Stimulated activated CD4-positive, alpha-beta T cell treated with anti-CD3 and anti-CD28 coated beads, Interleukin-15, amount 100 ng/mL, for 24 hours (primary cell): ENCODE measurements at places on chromosomes 5 and 9.

DNA sequence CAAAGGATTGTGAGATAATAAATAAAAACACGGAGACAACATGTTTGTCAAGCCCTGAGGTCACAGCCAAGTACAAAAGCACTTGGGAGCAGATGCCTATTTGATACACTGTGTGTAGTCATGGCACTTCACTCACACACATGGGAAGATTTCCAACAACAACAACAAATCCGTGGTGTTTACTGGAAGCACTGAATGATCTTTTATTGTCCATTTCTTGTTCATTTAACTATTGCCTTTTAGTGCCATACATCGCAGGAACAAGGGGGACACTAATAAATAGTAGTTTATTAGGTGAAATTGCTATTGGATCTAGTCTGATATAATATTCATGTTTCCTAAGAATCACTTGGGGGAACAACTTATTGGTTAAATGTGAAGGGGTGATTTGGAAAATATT, 20.4 kb upstream of the GDNF start:
- DNase-seq: no peak

DNA sequence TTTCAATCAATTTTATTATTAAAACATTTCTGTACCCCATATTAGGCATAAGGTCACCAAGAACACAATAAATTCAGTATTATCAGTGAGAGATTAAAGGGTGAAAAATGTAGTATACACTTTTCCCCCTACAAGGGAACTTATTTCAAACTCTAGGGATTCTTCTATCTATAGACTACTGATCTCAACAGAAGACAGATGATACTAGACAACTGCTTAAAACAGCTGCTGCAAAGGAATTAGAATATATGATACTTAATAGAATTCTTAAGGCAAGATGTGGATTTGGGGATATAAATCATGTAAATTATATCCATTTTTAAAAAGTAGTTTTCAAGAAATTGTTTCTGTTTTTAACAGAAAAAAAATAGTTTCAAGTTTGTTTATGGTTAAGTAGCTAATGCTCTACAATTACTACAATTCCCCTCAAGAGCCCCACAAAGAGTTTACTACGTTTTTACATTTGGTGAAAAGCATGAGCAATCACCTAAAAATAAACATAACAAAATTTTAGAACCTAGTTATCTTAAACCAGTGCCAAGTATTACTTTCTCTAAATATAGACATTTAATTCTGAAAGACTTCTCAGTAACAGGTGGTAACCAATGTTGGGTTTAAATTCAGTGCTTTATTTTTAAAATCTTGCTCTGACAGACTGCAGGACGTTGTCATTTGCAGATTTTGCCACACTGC, 6.0 kb downstream of the KIF24 start:
- DNase-seq: no peak

DNA sequence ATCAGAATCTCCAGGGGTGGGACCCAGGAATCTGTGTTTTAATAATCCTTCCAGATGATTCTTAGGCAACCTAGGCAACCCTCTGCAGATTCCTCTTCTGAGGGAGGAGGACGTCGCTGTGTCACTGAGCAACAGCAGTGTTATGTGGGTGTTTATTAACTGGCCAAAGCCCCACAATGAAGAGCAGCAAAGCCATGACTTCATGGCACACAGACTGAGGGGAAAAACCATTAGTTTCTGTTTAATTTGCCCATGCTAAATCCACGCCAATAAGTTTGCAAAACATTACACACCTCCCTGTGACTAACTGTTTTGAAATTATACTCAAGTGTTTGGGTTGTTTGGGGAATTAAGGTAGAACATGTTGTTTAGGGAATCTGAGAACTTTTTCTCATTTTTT, 83.7 kb upstream of the TMED7 start:
- no peak for DNase-seq

GRCh38 chr5:72015103-72015548, 92.1 kb upstream of the MAP1B start:
- DNase-seq: peak; percentile 11

DNA sequence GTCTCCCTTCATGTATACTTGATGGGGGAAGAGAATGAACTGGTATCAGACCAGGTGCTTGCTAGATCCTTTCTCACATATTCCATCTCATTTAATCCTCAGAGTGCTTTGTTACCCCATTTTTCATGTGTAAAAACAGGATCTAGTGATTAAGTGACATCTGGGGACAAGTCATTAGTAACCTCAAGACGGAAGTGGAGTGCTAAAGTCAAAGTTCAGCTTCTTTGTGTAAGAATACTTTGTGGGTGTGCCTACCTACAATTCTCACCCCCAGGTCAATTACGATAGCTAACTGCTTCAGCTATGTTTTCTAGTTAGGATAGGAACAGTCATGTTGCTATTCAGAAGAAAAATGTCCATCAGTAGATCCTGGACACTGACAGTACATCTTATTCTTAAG, 3.1 kb upstream of the FAM120AOS start:
- no peak for DNase-seq

GRCh38 chr9:92299116-92299515, 5.6 kb upstream of the IARS1 start:
- no peak for DNase-seq

DNA sequence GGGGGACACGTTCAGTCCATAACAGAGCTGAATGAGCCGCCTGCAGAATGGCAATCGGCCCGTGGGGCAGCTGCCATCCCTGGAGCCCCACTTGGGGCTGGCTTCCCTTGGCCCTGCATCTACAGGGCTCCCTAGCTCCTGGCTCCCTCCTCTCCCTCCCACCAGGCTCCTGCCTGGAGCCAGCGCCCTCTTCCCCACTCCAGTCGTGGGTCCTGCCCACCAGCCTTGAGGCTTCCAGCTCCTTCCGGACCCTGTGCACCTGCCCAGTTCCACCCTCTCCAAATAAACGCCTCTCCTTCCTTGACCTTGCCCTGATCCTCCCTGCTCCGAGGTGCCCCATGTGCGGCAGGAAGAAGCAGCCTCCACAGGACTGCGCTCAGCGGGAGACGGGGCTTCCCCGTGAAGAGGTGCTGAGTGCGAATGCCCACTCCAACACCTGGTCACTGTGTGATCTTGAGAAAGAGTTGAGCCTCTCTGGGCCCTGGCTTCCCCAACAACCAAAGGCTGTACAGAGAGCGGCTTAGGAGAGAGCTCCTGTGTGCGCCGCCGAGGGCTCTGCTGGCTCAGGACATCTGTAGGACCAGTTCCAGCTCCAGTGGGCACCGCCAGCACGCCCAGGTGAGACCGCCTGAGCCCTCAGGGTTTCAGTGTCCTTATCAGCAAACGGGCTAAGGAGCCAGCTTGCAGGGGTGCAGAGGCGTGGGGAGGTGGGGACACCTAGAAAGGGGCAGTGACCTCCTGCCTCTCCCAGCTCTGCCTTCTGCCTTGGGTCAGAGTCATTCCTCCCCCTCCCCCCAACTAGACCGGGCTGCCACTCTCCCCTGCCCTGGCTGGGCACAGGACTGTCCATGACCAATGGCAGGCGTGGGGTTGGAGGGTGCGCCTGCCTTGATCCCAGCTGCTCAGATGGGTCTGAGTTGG, 12.1 kb downstream of the C9orf50 start:
- no peak for DNase-seq

DNA sequence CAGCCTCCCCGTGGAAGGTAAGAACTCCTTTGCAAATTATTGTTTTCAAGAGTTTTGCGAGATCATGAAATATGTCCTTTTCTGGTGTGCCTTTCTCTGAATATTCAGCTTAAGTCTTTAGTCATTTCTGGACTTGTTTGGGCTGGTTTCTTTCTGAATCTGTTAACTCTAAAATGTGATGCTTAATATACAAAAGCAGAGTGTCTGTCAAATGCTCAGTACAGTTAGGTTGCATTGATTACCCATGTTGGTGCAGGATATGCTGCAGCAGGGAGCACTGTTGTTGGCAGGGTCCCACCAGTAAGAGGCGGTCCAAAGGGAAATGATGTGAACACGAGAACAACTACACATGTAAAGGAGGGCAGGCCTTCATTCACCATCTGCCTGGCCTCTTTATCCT, 47.7 kb downstream of the SPTAN1 start:
- no peak for DNase-seq

DNA sequence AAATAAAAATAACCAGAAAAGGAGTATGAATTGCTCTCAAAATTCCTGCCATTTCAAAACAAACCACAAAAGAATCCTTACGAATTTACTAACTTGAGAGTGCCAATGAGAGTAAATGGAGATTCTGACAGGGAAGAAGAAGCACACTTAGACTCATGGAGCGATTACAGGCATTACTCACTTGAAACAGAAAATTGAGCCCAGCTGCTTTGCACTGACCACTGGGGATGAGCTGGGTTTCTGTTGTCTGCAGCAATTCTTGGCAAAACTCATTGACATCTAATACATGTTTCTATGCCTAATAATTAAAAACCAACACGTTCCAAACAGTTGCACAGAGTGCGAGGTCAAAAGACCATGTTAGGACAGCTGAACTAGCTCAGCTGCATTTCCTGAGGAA, 731.6 kb downstream of the DNAH5 start:
- no peak for DNase-seq

GRCh38 chr9:126625329-126626126, 11.8 kb downstream of the LMX1B start:
- DNase-seq: no peak

GRCh38 chr5:178098685-178099084, 14.6 kb upstream of the N4BP3 start:
- DNase-seq: no peak

DNA sequence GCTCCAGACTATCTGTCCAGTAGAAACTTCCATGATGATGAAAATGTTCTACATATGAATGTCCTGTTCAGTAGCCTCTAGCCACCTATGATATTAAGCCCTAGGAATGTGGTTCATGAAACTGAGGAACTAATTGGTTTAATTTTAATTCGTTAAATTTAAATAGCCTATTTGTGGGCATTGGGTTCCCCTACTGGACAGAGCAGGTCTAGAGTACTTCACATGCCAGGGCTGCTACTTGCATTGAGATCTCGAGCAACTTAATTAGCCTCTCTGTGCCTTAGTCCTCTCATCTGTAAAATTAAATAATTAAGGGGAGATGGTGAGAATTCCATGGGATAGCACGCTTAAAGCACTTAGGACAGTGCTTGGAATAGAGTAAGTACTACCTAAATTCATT, 160.0 kb downstream of the PAPPA start:
- no peak for DNase-seq

DNA sequence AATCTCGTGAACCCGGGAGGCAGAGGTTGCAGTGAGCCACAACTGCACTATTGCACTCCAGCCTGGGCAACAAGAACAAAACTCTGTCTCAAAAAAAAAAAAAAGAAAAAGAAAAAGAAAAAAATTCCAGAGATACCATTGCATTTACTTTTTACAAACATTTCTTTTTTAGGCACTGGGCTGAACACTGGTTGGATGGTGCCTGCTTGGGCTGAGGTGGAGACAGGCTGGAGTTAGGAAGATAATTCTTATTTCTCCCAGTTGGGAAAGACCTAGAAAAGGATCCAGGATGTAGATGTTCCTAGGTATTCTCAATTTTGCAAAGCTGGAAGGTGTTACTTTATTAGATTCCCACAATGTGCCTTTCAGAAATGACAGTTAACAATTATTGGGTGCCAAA, 49.9 kb upstream of the JMY start:
- DNase-seq: no peak

DNA sequence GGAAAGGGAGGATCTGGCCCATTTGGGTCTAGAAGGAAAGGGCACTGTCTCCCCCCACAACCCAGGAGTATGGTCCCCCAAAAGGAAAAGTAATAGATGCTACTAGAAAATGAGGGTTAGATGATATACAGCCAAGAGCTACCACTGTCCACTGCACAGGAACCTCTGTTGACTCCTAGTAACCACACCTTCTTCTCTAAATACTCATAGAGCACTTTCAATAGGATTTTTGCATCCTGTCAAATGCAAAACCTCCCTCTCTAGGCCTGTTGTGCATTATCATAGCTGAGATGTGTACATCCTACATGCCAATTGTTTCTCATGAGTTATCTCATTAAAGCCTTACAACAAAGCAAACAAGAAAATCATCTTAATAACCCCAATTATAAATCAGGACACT, 66.8 kb downstream of the THBS4 start:
- DNase-seq: no peak

DNA sequence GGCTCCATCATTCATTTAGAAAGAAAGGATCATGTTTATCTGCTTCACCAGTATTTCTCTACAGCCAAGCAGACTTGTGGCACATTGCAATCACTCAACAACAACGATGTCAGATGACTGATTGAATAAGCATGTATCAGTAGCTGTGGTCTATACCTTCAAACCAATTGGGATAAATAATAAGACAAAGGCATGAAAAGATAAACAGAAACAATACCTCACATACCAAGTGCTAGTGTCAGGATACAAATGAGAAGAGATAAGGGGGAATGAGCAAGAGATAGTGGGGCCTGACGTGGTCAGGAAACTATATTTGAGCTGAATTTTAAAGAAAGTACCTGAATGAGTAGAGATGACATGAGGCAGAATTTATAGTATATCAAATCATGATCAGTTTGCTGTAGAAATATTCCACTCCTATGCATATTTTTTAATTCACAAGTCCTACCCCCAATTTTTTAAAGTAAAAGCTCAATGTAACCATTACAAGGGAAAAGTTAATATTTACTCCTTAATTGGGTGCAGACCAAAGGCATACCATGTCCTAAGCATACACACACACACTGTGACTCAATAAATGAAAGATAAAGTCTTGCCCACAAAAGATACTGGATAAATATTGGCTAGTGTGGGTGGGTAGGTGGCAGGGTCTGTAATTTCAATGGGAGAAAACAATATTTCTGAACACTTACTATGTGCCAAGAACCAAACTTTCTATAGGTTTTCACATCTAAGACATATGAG, 284.5 kb downstream of the SPOCK1 start:
- no peak for DNase-seq

DNA sequence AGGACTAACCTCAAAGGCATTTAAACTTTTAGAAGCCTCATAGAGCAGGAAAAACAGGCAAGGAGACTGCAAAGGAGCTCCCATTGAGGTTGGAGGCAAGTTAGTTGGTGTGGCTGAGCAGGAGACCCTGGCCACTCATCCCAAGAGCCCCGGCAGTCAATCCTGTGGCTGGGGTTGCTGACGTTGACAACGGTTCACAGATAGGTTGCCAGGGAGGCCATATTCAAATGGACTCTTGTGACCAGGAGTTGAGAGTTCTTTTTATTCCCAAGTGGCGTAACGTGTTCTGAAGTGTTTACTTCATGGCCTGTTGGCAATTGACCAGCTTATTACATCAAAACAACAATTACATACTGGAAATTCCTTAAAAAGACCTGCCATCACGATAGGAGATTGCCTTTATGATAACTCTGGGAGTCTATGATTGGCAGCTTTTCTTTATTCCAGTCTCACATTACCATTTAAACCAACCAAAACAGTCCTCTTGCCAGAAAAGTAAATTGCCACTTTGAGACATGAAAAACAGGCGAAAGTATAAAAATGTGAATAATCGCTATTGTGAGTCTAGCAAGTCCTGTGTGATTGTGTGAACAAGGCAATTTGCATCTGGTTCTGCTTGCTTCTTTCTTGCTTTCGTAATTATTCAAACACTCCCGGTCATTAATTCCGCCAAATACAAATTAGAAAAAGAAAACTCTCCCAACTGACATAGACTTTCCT, 394.9 kb downstream of the MED10 start:
- no peak for DNase-seq

DNA sequence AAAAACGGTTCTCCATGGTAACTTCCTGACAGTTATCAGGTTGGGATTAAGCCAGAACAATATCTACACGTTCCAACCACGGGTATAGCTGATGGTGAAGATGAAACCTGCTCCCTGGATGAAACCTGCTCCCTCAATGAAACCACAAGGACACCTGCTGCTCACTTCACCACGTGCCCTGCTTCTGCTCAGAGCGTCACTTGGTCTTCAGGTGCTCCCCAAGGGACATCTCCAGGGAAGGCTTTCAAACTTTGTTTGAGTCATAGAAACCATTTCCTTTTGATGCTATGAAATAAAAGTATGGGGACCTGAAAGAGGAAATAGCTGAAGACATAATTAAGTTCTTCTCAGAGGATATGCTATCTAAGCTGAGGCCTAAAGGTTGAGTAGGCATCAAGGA, 242.4 kb downstream of the MED10 start:
- DNase-seq: no peak
